ENCODE measurements at places on chromosomes 11 and 22. TPM values are rescaled to one million over a fixed set of nuclear protein-coding genes. Genes with fewer than 3 reads are reported as not detected.

DNA sequence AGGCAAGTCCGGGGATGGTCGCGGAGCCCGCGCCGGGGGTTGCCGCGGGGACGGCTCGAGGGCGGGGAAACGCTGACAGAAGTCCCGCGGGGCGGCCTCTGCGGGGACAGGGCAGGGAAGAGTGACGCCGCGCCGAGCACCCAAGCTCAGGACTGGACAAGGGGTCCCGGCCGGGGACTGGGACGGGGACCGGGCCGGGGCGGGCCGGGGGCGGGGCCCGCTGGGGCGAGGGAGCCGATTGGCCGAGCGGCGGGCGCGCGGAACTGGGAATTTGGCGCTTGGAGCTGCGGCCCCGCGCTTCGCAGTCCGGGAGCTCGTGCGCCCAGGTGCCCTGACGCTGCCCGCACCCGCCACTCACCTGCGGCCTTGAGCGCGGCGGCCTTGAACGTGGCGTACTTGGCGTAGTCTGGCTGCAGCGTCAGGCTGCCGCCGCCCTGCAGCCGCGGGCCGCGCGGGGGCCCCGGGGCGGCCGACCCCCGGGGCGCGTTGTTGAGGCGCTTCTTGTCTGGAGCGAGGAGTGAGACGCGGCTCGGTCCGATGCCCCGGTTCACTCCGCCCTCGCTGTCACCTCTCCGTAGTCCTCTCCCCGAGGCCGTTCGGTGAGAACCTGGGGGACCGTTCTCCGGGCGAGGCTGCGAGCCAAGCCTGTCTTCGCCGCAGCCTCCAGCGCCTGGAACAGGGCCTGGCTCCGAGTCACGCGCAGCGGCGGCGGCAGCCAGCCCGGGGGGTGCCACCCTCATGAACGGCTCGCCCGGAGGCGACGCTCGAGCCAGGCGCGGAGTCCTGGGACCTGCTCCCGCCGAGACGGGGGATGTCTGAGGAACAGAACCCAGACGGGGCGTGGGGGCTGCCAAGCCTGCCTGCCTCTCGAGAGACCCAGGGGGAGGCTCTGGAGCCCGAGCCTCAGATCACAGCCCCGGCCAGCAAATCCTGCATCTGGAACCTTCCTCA, 4.5 kb downstream of the SHISA8 start:
- no peaks in the 10 kb centered on the region for H3K4me1 ChIP-seq
- peaks cover 36% of the 10 kb centered on the region for H3K27me3 ChIP-seq
- DNase-seq, result no peak
- no peak overlapping the region for H3K4me3 ChIP-seq
- peaks cover 5% of the 10 kb centered on the region for H3K36me3 ChIP-seq

DNA sequence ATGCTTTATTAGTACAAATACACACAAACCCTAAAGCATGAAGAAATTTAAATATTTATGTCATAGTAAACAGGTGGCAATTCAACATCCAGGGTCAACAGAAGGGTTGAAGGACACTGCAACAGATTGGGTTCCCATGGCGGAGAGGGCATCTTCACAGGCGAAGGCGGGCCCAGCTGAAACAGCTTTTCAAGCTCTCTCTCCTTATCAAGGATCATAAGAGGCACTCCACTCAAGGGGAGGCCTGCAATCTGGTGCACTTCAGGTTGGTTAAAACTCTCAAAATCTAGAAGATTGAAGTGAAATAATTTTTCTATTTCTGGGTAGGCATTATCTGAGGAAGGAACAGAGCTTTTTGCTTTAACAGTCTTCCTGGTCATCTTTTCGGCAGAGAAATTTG, 16.8 kb upstream of the SLC22A8 start:
- no peaks in the 10 kb centered on the region for H3K36me3 ChIP-seq
- peaks cover 3% of the 10 kb centered on the region for H3K27me3 ChIP-seq
- no peak for DNase-seq

DNA sequence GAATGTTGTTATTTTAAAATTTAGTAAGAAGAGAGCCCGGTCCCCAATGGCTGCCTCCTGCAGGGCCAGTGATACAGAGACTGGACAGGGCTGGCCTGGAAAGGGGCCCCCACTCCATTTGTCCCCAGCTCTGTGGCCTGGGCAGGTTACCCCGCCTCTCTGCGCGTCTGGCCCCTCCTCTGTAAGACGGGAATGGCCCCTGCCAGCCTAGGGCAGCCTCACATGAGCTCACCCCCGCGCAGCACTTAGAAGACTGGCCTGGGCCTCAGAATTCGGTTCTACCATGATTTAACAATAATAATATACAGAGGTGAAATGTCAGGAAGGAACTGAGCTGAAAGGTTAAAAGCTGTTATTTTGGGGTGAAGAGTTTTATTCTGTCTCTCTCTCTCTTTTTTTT, 1.3 kb downstream of the APOBEC3G start:
- no peaks in the 10 kb centered on the region for H3K27me3 ChIP-seq
- H3K4me1 ChIP-seq, result peaks cover 21% of the 10 kb centered on the region
- DNase-seq, result no peak
- no peak overlapping the region for H3K4me3 ChIP-seq

GRCh38 chr11:391117-392017, 2.6 kb upstream of the PKP3 start:
- H3K27me3 ChIP-seq, result peaks cover 9% of the 10 kb centered on the region
- H3K4me3 ChIP-seq, result no peak overlapping the region
- H3K27ac ChIP-seq, result no peak overlapping the region

The ABCG4 gene
- 1.3 TPM for total RNA-seq

DNA sequence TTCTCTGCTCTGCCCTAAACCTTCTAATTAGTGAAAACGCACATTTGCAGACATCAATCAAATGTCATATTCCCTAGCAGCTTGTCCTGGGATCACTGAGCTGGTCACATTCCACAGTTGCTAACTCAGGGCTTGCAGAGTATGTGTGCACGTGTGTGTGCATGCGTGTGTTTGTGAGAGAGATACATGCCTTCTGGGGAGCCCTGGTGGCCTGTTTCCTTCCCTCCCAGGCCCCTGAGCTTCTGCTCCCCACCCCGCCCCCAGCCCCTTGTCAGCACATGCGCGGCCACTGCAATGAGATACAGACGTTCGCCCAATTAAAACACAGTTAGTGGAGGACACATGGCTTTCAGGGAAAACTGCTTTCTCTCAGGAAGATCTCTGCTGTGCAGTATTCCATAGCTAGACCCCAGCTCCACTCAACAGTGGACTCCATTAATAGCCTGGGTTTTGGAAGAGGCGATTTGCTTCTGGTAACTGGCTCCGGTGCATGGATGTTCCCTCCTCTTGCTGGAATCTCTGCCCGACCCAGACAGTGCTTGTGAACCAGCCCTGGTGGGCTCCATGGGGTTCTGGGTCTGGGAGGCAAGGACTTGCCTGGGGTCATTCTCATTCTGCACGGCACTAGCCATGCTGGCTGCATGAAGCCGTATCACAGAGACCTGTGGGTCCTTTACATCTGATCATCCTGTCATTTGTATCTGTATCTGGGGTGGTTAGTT, 17.7 kb downstream of the LRP5 start:
- H3K4me3 ChIP-seq, result peak overlapping the region; percentile 76
- H3K36me3 ChIP-seq, result peaks cover 4% of the 10 kb centered on the region
- no peaks in the 10 kb centered on the region for H3K27me3 ChIP-seq
- H3K4me1 ChIP-seq, result peaks cover 55% of the 10 kb centered on the region
- DNase-seq, result no peak

- DNase-seq, result no peak
- H3K36me3 ChIP-seq, result peaks cover 11% of the 10 kb centered on the region
- H3K4me1 ChIP-seq, result peaks cover 4% of the 10 kb centered on the region
- H3K27ac ChIP-seq, result no peak overlapping the region
Measured at GRCh38 chr22:28670161-28670560, 9.5 kb downstream of the TTC28 start.

- H3K4me3 ChIP-seq, result no peak overlapping the region
- no peak overlapping the region for H3K27ac ChIP-seq
- peak; percentile 20 for DNase-seq
- no peaks in the 10 kb centered on the region for H3K27me3 ChIP-seq
- H3K4me1 ChIP-seq, result peaks cover 4% of the 10 kb centered on the region
Measured at GRCh38 chr22:30921108-30921507, 47.5 kb downstream of the MORC2 start.

- no peak overlapping the region for H3K4me3 ChIP-seq
- no peaks in the 10 kb centered on the region for H3K36me3 ChIP-seq
- DNase-seq, result no peak
- no peaks in the 10 kb centered on the region for H3K27me3 ChIP-seq
- H3K4me1 ChIP-seq, result peaks cover 15% of the 10 kb centered on the region
Measured at GRCh38 chr11:47071791-47072261, 104.9 kb downstream of the ARFGAP2 start.

DNA sequence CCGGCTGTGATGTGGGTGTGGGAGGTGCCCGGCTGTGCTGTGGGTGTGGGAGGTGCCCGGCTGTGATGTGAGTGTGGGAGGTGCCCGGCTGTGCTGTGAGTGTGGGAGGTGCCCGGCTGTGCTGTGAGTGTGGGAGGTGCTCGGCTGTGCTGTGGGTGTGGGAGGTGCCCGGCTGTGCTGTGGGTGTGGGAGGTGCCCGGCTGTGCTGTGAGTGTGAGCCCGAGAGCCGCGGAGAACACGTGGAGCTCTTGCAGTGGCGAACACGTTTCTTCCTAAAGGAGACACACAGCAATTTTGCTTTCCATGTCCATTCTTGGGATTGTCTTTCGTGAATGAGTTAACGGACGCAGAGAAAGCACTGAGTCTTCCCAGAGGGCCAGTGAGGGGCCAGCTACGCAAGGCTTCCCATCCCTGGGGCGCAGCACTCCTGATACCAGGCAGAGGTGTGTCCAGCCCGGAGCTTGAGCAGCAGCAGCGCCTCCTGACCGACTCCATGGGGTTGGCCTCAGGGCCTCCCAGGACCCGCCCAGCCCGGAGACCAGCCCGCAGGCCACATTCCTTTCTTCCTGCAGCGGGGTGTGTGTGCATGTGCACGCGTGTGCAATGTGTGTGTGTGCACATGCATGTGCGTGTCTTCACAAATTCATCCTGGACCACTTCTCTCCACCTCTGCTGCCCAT, 245.0 kb upstream of the B3GAT1 start:
- H3K27ac ChIP-seq, result no peak overlapping the region
- no peaks in the 10 kb centered on the region for H3K36me3 ChIP-seq
- H3K4me3 ChIP-seq, result no peak overlapping the region
- H3K27me3 ChIP-seq, result peaks cover 29% of the 10 kb centered on the region
- DNase-seq, result peak; percentile 57

All from type B pancreatic cell (in vitro differentiated cells).